ENCODE measurements at places on chromosomes 12 and 14. TPM values are rescaled to one million over a fixed set of nuclear protein-coding genes. Genes with fewer than 3 reads are reported as not detected.

DNA sequence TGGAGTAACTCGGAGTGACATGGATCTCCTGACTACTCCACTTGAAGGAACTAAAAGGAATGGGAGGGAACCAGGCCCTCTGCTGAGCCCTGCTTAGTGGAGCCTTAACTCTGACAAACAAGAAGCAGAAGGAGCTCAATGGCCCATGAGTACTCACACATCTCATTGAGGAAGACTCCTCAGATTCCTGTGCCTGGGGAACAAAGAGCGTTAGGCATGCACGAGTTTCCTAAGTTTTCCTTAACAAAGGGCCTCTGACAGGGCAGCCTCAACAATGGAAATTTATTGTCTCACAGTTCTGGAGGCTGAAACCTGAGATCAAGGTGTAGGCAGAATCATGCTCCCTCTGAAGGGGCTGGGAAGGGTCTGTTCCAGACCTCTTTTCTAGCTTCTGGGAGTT is 185.7 kb upstream of the NTF3 start:
- DNase-seq = no peak

DNA sequence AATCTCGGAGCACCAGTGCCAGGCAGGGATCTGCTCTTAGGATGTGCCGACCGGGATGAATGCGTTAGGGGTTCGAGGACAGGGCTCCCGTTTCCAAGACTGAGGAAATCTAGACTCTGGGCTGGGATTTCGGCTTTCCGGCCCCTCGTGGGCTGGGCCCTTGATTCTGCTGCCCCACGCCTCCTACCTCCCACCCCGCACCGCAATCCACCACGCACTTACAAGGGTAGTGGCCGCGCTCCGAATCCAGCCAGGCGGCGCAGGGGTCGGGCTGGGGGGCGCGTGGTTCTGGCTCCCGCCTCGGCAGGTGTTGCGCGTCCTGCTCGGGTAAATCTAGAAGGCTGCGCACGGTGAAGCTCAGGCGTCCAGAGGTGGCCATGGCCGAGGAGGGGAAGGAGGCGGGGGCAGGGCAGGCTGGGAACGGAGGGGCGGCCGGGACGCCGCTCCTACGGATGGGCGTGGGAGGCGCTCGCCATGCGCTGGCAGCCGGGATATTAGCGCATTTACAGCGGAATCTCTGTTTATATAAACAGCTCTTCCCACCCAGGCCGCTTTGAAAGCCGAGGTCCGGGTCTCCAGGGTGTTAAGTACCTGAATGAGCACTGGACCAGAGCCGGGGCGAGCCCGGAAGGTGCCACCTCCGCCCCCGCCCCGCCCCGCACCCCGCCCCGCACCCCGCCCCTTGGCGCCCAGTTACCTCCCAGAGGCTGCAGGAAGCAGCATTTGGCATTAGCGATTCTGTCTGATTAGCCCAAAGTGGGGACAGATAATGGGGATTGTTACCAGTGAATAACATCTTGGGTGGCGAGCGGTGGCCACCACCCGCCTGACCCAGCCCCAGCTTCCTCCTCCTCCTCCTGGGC is at the start of gene NKX2-8:
NKX2-8 (minus strand) TSS at position 604 of the 863 bp plus-strand sequence; CDS start at position 379, 225 bp downstream.
- DNase-seq = no peak

DNA sequence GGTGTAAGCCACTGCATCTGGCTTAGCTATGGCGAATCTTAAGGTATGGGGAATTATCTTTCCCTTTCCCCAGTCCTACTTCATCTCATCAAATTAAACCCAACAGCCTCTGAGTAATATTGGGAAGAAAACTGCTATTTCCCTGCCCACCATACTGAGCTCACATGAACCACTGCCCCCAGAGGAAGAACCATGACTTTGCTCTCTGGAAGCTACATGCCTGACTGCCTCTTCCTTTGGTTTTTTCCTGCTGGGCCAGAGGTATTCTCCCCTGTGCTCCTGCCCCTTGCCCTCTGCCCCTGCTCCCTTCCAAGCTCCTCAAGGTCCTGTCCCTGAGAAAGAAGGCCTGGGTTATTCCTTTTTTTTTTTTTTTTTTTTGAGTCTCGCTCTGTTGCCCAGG is 15.2 kb downstream of the RILPL2 start:
- DNase-seq = no peak

Gene SLC2A3
- 389 TPM for total RNA-seq

Gene EFS
- total RNA-seq = 6.5 TPM

DNA sequence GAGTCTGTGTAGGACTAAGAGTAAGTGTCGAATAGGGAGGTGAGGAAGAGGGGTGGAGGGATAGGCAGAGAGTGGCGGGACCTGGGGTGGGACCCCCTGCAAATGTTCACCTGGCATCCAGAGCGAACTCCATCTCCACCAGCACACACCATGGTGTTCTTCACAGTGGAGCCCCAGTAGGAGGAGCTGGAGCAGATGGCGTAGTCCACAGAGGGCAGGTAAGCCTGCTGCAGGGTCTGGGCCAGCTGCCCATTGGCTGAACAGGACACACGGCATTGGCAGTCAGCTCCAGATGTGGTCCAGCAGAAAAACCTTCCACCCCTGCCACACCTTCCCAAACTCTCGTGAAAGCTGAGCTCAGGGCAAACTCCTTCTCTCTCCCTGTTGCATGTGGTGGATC is 6.7 kb downstream of the CELA1 start:
- no peak for DNase-seq

DNA sequence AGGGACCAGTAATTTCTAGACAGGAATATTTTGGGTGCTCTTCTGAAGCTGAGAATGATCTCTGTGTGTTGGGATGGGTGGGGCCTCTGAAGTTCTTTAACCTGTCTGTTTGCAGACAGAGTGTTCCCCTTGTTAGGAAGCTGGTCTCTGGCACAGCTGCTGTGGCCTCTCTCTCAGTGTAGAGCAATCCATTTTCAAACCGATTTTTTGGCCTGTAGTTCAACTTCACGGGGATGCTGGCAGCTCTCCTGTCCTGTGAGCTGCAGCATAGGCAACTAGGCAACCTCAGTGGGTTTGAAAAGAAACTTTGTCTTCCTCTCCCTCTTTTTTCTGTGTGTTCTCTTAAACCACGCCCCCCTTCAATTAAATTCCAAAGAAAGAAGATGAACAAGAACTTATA is 69.1 kb downstream of the SMOC1 start:
- no peak for DNase-seq

Gene GLI1
- total RNA-seq = 5.8 TPM

DNA sequence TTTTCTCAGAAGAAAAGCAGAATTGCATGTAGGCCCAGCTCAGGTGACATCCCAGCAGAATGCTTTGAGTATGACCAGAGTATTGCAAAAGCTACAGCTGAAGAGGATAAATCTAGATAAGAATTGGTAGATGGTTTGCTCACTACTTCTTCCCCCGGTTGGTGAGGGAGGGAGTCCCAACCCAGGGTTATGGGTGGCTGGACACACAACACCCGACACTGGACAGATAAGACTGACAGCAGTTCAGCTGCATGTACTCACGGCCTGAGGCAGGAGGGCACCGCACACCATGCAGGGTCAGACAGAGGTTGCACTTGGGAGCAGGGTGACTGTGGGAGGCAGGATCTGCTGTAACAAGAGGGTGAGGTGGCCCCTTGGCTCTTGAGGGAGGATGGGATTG is 1.7 kb upstream of the CLEC4C start:
- no peak for DNase-seq

- no peak for DNase-seq
Observed at GRCh38 chr12:45760333-45760732, 30.8 kb downstream of the ARID2 start.

Gene TAS2R20
- 0.57 TPM for total RNA-seq

GRCh38 chr12:130506844-130507243 is 169.2 kb downstream of the PIWIL1 start:
- no peak for DNase-seq

DNA sequence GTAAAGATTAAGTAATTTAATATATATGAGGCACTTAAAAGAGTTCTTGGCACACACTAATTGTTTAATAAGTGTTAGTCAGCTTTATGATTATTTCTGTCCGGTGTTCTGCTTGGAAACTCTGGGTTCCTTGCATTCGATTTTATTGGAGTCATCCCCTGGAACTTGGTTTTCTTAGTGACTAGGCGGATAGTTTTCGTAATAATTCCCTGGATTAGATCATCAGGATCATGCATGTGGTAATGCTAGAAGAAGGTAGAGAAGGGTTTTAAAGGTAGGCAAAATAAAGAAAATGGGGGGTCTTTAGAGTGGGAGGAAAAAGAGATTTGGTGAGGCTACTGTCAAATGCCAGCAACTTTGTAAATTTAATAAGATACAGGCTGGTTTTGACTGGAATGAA is 88.4 kb downstream of the MYF5 start:
- no peak for DNase-seq

DNA sequence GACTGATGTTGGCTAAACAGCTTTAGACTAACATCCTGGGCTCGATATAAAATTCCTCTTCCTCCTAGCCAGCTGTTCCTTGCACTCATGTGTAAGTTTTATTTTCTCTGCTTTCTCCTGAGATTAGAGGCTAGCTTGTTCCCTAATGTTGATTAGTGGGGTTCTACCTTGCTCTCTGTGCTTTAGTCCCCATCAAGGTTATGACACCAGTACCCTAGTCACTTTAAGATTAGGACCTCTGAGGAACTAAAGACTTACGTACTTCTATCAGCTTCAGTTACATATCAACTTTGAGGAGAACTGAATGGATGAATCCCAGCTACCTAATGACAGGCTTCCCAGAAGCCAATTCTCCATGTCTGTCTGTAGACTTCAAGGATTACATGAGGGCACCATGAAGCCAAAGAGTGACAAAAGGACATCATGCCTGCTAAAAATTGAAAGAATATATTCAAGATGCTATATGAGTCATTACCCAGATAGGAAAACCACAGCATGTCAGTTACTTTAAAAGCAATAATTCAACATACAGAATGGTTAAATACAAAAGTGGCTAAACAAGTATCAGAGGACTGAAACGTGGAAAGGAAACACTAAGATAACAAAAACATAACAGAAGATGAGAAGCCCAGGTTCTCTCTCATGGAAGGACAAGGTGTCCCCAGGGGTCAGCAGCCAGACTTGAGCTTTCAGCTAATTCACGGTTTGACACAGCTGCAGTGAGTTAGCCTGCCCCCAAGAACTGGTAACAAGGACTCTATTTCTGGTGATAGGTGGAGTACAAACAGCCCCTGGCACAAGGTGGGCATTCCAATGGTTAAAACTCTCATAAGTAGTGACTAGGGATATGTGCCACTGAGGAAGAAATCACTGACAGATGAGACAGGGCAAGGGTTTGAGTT is 20.4 kb downstream of the ADAM20 start:
- no peak for DNase-seq

Gene FSCB
- total RNA-seq = not detected

Gene KRT85
- total RNA-seq = not detected

DNA sequence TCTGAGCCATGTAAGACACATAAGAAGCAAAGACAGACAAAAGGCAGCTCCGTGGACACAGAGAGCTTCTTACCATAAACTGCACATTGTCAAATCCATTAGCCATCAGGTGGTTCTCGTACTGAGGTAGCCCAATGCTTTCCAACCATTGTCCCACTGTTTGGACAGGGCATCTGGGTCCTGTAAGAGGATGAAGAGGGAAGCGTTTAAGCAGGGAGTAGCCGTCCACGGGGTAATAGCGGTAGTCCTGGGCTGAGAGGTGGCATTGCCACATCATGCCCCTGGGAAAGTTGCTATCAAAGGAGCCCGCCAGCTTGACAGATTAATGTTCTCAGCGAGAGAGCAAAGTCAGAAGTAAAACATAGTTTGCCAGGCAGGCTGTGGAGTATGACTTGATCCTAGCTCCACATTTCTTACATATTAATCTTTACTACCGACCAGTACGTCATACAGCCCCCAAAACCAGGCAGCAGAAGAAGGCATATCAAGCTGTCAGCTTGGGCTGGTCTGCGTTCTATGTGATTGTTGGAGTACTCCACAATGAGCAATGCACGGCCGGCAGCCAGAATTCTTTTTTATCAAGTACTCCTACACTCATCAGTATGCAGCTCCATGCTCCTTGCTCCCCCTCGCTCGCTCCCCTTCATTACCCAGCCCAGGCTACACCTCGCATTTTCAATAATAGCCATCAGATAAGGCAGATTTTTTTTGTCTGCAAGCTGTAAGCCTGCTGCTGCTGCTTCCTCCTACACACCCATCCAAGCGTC is 493.2 kb upstream of the GARIN6 start:
- peak; percentile 82 for DNase-seq

DNA sequence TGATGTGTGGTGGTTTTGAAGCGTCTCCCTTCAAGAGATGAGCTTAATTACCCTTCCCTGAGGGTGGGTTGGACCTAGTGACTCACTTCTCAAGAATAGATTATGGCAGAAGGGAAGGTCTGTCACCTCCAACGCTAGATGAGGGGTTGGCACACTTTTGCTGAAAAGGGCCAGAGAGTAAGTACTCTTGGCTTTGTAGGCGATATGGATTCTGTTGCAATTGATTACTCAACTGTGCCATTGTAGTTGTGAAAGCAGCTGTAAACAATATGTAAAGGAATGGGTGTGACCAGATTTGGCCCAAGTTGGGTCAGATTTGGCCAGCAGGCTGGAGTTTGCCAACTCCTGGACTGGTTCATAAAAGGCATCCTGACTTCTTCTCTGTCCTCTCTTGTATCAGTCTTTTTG is 53.3 kb downstream of the SMIM41 start:
- no peak for DNase-seq

- DNase-seq = no peak
Observed at GRCh38 chr14:54191846-54192245, 205.0 kb upstream of the CDKN3 start.

Gene RERGL
- total RNA-seq = not detected

- no peak for DNase-seq
Observed at GRCh38 chr14:78530078-78530477, 359.9 kb downstream of the NRXN3 start.

DNA sequence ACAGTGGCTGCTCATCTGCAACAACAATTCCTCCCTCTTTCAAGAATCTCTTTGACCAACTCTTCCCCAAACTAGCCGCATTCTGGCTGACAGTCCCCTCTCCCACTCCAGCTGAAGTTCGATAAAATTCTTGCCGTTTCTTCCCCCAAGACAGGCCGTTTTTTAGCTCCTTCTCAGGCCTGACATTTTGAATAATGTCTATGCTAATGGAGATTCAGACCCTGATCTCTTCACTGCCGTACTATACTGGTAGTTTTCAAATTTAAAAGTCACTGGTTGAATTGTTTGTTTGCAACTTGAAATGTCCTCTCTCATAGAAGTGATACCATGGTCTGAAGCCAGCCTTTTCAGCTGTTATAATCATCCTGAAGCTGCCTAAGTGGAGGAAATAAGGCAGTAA is 65.9 kb upstream of the AMN1 start:
- DNase-seq = no peak

DNA sequence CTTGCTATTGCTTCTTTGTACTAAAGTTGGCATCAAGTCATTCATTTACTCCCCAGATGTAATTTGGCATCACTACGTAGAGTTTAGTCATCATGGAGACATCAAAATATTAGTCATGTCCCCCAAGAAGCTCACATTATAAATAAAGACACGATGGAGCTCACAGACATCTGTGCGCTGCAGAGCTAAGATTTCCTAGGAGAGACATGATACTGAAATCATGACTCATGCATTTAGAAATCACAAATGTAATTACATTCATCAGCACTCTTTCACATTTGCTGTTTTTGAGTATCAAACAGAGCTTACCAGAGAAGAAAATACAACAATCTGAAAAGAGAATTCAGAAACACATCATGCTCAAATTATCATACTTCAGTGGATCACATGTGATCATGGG is 169.8 kb downstream of the LRIG3 start:
- peak; percentile 96 for DNase-seq

GRCh38 chr12:64532734-64533351 is 77.5 kb upstream of the RASSF3 start:
- DNase-seq = no peak

- peak; percentile 4 for DNase-seq
Observed at GRCh38 chr14:99880651-99881420, 87.6 kb downstream of the EML1 start.
